AG04449 (cell line): ENCODE measurements at places on chromosomes 6 and 20.

- no peak for DNase-seq
Measured at GRCh38 chr6:42260972-42261371, 43.3 kb upstream of the MRPS10 start.

DNA sequence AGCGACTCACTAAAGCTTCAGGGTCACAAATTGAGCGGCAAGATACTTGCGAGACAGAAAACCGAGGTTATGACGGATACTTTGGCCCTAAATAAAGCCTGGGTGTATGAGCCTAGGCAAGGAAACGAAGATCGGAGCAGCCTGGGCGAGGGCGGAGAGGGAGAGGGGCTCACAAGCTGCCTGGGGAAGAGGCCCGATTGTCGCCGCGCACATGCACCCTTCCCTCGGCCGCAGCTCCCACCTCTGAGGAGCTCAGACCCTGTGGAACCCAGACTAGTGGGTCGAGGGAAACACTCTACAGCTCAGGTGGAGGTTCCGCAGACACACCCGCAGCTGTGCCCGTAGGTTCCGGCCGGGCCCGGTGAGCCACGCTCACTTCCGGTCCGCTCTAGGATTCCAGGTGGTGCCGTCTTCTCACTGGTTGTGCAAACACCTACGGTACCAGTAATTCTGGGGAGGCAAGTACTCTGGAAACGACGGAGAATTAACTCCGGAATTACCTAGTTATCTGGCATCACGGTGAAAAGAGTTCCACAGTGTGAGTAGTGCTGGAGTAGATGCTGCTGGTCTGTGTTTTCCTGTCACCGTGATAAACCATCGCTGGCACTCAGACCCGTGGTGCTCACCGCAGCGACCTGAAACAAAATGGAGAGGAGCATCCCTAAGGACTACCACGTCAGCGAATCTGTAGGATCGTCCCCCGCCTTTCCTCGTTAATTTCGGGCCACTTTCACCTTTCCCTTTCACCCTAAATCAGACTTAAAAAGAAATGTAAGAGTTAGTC is 61.5 kb downstream of the GPX5 start:
- DNase-seq, result no peak

DNA sequence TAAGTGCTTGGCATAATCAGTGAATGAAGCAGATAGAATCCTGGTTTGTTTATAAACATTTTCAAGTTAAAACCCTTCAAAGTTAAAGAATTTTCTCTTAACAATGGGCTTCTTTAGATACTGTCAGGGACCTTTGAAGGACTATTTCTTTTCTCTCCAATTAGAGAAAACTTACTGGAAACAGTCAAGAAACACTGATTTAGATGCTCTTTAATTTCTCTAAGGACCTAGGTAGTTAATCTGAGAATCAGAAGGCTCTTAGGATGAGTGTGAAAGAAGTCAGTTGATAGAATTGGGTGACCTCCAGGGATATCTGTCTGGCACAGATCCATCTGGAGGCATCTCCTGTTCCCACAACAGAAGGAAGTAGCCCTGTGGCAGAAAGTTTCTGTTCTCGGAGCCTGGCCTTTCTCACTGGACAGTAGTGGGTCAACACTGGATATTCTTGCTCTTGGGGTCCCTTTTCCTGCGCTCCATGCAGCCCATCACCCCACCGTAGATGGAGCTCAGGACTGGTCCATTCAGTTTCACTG is 22.5 kb downstream of the KIAA0408 start:
- no peak for DNase-seq

DNA sequence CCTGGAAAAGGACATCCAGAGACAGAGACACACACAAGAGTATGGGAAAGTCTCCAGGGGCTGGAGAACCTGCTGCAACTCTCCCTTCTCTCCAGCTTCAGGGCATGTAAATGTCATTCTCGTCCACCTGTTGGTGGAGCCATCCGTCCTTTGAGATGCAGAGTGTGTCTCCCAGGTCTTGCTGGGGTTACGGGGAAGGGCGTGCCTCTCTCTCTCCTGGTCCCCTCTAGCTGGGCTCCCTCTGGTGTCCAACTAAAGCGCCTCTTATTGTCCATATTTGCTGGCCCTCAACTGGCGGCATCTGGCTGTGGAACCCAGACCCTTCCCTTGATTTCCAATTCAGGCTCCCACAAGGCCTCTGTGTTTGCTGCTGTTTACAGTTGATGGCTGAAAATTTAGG is 244.1 kb downstream of the BMP7 start:
- DNase-seq, result no peak

DNA sequence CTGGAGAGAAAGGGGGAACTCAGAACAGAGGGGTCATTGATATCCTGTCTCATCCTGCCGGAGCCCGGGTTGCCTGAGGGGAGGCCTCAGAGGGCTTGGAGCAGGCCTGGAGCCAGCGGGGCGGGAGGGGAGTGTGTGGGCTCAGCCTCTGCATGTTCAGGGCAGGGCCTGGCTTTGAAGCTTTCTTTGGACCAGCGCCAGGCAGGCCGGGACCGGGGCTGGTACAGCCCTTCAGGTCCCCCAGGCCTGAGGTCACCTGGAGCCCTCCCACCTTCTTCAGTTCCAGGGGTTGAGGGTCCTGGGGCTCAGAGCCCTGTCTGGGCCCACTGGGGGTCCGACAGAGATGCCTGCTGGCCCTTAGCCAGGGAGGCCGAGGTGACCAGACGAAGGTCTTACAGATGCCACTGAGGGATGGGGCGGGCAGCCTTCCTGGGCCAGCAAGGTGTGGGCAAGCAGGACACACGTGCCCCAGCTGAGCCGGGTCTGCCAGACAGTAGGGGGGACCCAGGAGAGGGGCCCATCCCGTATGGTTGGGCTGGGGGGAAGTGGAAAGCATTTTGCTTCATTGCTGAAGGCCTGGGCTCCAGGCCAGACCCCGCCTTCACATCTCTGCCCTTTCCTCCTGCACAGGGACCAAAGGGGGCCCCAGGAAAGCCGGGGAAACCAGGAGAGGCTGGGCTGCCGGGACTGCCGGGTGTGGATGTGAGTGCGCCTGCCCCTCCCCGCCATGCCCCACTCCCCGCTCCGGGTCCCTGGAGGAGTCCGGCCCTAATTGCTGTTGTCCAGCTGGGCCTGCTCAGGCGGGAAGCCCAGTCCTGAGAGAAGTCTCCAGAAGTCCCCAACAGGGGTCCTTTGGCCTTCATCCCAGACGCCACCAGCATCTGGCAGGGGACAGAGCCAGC is 2.0 kb downstream of the COL9A3 start:
- no peak for DNase-seq

DNA sequence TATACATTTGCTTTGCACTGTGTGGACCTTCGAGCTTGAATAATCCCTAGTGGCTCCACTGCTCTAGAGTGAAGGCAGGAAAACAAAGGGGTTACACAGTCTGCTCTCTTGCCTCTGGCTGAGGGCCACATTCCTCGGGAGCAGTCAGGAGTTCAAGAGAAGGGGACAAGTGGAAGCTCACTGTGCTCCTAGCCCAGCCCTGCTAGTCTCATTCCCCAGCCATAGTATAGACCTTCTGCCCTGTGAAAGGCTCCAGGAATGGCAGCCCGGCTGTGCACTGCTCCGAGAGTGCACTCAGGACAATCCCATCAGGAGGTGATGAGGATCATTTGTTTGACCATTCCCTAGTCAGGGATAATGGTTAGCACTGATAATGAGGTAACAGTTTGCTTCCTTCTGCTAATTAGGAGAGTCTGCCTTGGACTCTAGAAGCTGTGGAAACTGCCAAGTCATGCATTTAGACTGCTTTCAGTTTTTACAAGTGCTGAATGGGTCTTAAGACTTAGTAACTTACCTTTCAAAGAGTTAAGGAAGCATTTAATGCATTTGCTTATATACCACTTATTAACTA is 8.5 kb downstream of the IYD start:
- no peak for DNase-seq

GRCh38 chr20:47773371-47773786 is 11.9 kb downstream of the SULF2 start:
- DNase-seq, result no peak

DNA sequence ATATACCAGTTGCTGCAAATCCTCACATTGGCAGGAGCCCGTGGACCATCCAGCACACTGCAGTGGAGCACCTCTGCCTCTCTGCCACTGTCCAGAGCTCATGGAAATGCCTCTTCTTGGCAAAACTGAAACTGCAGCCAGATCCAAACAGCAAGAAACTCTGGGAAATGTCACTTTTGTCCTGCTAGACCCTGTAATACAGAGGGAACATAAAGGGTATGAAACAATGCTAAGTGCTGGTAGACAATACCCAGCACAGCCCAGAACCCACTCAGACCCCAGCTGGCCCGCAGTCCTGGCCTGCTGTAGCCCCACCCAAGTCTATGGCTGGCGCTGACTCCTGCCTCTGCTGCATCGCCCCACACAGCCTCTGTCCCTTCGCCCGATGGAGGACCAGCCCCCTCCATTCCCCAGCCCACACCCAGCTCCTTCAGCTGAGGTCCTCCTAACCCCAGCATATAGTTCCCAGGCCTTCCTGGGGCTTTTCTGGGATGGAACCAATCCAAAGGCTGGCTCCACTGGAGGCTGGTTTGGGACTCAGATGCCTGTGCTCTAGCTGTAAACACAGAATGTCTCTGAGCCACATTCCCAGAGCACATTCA is 242.5 kb downstream of the LRFN2 start:
- DNase-seq, result no peak

- DNase-seq, result no peak
Measured at GRCh38 chr6:127341471-127342202, 1.8 kb downstream of the ECHDC1 start.

GRCh38 chr6:89799756-89800155 is 19.8 kb downstream of the MDN1 start:
- no peak for DNase-seq

- no peak for DNase-seq
Measured at GRCh38 chr6:163984124-163984936, 569.8 kb downstream of the QKI start.

DNA sequence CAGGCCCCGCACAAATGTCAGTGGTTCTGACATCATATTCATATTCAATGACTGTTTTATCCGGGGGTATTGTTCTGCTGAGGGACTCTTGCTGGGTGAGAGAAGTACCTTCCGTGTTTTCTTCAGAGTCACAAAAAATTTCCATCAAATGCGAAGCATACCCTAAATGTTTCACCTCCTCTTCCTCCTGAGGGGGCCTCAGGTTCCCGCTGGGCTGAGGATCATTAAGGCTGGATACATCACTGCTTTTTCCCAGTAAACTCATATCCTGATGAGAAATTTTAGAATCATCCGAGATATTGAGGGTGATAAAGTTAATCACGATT is 42.8 kb downstream of the IL20RA start:
- no peak for DNase-seq

DNA sequence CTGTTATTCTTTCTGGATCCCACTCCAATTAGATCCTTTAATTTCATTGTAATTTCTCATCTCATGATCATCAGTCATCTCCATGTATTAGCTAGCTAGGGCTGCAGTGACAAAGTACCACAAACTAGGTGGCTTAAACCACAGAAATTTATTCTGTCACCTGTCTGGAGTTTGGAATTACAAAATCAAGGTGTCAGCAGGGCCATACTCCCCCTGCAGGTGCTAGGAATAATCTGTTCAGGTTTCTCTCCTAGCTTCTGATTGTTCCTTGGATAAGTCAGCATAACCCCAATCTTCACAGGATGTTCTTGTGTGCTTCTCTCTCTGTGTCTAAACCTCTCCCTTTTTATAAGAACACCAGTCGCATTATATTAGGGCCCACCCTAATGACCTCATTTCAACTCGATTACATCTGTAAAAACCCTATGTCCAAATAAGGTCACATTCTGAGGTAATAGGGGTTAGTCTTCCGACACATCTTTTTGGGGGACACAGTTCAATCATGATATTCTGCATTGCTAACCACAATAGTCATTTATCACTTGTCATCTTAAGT is 40.5 kb downstream of the BEND6 start:
- no peak for DNase-seq

GRCh38 chr20:33516882-33517281 is 27.0 kb downstream of the CBFA2T2 start:
- no peak for DNase-seq

DNA sequence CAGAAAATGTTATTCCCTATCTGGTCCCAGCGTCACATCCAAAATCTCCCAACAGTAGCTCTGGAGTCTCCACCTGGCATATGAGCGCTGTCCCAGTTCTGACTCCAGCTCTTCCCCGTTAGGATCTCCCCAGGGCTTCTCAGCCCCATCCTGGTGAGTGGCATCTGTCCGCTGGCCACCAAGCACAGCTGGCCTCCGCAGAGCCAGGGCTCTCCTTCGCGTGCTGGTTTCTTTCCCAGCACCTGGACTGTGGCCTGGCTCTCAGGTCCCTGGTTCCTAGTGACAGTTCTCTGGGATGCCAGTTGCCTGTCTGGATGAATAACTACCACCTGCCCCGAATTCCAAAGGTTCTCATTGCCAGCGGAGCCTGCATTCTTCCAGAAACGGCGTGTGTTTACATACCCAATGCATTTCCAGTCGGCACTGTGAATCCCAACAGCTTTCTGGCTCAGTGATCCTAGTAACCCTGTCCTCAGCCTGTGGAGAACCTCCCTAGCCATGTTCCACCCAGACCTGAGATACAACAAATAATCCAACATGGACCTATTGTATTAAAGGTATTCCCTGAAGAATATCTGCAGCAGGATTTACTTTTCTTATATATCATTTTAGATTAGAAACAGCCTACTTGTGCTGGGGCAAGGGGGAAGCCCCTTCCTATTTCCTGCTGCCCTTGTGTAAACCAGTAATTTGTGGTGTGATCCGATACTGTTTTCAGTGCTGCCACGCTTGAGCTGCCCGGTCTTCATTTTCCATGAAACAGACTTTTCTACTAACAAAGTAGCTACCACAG is 69.9 kb upstream of the PDE10A start:
- DNase-seq, result no peak

GRCh38 chr6:154345811-154346210 is 10.8 kb downstream of the IPCEF1 start:
- no peak for DNase-seq

- no peak for DNase-seq
Measured at GRCh38 chr6:548091-548490, 108.8 kb downstream of the HUS1B start.

- DNase-seq, result no peak
Measured at GRCh38 chr6:106927531-106928398, 46.8 kb downstream of the CD24 start.

DNA sequence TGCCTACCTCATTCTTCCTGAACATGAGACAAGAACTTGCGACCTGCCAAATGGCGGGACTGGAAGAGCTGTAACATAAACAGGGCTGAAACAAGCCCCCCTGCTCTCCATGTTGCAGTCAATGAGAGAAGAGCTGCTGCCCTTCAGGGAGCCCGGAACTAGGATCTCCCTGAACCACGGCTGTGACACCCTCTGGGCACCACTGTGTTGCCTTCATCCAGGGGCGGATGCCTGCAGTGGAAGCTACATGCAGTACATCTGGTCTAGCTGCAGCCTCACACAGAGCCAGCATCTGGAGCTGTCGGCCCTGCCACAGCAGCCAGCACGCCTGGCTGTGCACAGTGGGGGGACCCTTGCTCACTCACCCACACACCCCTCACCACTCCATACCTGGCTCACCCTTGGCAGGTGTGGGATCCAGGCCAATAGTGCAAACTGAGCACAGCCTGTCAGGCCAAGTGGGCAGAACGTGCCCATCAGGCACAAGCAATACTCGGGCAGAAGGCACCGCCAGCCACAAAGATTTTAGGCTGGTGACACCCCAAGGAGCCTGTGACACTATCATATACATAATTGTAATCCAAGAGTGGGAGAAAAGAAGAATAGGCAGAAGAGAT is 451.3 kb downstream of the HTR1B start:
- no peak for DNase-seq
